Hippocampal formation (tissue), 2 donors: ENCODE measurements at places on chromosomes 6 and 20.

DNA sequence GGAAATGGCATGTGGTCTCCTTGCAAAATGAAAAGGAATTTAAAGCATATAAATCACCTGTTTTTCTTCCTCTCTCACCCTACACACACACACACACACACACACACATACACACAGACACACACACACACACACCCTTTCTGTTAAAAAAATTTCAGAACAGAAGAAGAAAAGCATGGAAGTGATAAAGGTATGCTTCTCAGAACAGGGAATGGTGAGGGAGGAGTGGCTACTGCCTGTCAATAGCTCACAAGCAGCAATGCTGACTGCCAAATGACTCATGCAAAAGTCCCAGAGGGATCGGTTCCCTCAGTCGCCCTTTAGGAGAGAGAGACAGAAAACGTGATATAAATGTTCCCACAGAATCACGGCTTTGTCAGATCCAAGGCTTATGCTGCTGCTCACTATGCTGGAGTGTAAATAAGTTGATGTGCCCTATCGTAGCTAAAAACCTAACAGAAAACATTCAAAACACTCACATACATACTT lies 102.6 kb downstream of the IBTK start:
- no peak for DNase-seq

- DNase-seq = no peak
Observed at GRCh38 chr20:59322081-59322480, 21.7 kb downstream of the EDN3 start.

- no peak for DNase-seq
Observed at GRCh38 chr6:17101422-17102257, at the start of gene STMND1. Gene STMND1, plus strand, starts transcription at chr6:17102050. Its CDS starts 208 bp downstream, at chr6:17102258.

DNA sequence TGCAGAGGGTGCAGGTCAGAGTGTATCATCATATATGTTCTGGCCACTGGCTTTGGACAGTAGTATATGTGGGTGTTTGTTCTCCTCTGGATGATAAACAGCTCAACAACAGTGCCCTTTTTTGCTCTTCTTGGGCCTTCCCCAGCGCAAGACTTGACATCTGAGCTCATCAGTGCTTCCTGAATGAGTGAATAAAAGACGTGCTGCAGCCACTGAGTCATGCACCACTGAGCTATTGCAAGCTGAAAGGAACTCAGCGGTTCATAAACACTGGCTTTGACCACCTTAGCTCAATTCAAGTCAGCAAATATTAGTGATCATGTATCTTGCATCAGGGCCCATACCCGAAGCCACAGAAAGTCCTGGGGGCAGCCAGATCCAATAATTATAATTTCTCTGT lies 105.3 kb upstream of the KCNG1 start:
- DNase-seq = no peak

GRCh38 chr6:5979650-5980420 lies 26.9 kb downstream of the NRN1 start:
- DNase-seq = no peak

DNA sequence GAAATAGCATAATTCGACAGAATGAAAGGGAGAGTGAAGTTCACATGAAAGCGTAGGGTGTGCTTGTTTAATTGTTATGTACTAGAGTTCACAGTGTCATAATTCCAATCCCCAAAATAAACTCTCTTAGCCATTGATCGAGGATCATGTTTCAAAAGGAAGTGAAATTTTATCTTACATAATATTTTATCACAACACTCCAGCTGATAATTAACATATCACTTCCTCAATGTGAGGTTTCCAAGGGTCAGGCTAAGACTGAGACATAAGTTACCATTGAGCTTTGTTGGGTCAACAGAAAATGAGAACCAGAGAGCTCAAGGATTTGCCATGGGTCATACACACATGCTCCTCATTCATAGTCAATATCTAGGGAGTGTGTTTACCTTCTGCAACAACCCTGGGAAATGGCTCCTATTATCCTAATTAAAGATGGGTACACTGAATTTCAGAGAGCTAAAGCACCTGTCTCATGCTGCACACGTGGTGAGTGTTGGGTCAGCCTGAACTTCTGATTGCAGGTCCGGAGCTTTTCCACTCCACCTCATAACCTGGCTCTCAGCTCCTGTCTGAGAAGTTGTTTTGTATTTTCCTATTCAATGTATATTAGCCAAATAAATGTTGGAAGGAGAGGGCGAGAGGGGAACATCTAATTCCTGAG lies 3.0 kb downstream of the GSTA2 start:
- DNase-seq = no peak

GRCh38 chr20:5432030-5432429 lies 115.3 kb upstream of the PROKR2 start:
- no peak for DNase-seq

DNA sequence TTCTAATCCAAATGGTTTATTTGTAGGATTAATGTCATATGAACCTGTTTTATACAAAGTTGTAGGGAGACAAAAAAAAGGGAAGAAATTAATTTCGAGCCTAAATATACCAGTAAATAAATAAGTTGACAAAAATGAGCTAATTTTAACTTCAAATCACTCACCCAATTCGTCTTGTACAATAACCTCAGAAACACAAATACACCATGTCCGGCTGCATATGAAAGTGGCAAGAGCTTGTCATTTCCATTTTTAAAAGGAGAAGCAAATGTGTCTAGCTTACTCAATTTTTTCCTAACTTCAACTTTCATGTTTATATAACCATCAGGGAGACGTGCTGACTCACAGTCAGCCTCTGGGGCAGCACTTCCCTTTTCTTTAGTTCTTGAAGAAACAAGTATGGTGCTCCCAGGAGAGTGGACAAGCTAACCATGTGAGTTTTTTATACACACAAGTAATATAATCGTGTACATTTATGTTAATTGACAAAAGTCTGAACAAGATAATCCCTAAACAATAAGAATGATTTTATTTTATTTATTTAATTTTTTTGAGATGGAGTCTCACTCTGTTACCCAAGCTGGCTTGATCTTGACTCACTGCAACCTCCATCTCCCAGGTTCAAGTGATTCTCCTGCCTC lies 55.5 kb upstream of the SGK1 start:
- no peak for DNase-seq

- DNase-seq = no peak
Observed at GRCh38 chr6:118899948-118900347, 6.0 kb downstream of the ASF1A start.

DNA sequence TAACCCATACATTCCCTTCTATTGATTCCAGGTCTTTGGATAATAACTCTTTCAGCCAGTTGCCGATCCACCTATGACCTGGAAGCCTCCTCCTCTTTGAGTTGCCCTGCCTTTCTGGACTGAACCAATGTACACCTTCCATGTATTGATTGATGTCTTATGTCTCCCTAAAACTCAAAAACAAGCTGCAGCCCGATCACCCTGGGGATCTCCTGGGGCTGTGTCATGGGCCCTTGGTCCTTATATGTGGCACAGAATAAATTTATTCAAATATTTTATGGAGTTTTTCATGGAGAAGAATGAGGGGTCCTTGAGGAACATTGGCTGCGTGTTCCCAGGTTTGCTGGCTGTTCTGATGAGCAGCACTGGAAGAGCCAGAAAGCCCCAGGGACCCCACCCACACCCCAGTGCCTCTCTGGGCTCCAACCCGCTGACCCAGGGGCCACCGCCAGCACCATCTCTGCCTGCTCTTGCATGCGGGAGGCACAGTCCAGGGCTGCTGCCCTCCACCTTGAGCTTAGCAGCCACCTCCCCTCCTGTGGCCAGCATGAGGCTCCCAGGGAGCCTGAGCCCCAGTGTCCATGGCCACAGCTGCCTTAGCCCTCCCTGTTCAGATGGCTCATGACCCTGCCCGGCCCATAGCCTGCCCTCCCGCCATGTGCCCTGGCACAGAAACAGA lies 36.5 kb upstream of the CST7 start:
- DNase-seq = no peak

- DNase-seq = no peak
Observed at GRCh38 chr6:87701344-87701675, 723 bp downstream of the AKIRIN2 start.

- DNase-seq = no peak
Observed at GRCh38 chr6:25862199-25862598, 11.8 kb downstream of the SLC17A3 start.

DNA sequence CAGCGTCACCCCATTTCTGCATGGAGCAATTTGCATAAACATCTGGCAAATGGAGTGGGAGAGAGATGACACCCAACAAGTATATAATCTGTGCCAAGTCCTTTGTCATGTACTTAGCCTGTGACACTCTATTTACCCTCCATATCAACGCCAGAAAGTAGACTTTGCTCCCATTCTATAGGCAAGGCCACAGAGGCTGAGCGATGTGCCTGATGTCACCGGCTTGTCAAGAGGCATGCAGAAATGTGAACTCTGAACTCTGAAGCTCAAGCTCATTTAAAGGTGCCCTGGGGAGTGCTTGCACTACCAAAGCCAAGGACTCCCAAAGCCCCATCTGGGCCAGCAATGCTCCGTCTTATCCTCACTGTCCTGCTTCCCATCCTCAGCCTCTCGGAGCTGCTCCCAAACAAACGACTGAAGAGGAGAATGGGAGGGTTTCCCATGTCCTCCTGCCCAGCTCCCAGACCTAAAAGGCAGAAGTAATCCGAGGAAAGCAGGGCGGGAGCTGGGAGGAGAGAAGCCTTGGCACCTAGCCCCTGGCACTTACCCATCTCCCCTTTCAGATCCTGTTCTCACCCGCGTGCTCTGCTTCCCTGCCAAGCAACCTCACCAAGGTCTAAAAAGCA lies 9.2 kb downstream of the CPNE5 start:
- peak; percentile 46 for DNase-seq

DNA sequence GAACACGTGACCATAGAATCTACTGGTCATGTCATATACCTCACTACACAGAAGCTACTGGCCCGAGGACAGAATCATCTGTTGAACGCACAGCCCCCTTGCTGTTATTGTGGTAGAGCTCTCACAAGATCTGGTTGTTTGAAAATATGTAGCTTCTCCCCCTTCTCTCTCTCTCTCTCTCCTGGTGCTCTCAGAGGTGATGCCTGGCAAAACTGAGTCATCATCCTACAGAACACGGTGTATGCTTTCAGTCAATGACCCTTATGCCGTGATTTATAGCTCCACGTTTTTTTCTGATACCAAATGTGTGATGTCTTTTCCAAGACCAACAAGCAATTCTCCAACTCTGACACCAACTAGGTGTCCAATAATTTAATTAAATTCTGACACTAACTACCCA lies 13.0 kb upstream of the RBM24 start:
- DNase-seq = no peak

DNA sequence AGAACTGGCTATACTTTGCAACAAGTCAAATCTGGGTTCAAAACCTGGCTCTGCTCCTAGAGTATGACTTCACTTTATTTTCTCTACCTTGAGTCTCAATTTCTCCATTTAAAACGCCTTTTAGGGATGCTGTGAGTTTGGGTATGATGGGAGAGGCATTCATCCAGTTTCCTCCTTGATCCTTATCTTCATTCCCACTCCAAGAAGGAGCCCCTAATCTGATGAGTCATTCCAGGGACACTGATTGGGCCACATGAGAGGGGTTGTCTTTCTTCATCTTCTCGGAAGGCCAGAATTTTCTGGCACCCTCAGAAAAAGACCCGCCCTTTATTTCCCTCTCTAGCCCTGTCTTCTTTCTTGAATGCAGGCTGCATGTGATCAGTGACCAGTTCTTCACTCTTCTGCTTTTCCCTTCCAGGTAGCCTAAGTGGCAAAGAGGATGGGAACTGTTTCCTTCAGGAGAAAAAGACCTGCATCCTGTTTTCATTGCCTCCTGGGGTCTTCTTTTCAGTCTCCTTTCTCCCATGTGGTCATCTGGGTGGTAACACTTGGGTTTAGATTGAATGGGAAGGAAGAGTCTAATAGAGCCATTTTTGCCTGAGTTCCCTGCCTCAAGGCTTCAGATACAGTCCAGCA lies 32.1 kb upstream of the PNRC1 start:
- DNase-seq = no peak

DNA sequence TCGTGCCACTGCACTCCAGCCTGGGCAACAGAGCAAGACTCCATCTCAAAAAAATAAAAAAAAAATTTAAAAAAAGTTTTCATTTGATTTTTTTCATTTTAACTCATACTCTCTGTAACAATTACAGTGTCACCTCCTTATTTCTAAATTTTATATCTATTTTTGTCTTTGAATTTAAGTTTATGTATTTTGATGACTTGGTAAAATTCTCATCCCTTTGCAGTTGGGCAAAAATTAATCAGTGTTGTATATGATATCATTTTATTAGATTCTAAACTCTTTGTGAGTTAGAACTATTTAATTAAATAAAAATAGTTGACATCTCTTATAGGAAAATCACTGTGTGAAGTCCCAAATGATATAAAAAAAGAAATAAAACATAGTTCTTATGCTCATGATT lies 270.7 kb downstream of the PLCB1 start:
- DNase-seq = no peak

DNA sequence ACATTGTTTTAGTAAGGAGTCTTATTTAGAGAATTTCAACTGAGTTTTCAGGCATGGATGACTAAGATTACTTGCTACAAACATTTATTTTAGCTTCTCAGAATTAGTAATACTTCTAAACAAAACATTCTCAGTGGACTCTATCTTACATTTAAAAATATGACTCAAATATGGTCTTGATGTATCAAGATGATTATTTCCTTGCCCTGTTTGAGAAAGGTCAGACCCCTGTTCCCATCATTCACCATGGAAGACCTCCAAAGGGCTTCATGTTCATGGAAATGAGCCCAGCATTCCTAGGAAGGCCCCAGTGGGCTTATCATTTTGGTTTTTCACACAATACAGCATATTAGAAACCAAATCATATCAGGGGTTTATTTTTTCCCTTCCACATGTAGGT lies 24.6 kb upstream of the TRPC4AP start:
- no peak for DNase-seq

GRCh38 chr6:82246802-82247504 lies 591 bp downstream of the IBTK start:
- DNase-seq = peak; percentile 76

- DNase-seq = no peak
Observed at GRCh38 chr6:24856901-24857670, 58.4 kb upstream of the ARMH2 start.

DNA sequence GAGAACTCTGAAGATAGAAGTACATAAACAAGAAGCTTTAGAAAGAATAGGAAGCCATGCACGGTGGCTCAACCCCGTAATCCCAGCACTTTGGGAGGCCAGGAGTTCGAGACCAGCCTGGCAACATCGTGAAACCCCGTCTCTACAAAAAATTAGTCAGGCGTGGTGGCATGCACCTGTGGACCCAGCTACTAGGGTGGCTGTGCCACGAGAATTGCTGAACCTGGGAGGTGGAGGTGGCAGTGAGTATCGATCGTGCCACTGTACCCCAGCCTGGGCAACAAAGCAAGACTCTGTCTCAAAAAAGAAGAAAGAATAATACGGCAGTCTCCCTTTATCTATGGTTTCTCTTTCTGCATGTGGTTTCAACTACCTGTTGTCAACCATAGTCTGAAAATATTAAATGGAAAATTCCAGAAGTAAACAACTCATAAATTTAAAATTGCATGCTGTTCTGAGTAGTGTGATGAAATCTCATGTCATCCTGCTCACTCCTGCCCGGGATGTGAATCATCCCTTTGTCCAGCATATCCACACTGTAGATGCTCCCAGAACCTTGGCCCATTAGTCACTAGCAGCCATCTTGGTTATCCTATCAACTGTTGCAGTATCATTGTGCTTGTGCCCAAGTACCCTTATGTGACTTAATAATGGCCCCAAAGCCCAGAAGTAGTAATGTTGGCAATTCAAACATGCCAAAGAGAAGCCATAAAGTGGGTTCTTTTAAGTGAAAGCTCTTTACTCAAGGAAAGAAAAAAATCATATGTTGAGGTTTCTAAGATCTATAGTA lies 22.1 kb downstream of the DEK start:
- no peak for DNase-seq
